ENCODE measurements at places on chromosomes 11 and 22.

DNA sequence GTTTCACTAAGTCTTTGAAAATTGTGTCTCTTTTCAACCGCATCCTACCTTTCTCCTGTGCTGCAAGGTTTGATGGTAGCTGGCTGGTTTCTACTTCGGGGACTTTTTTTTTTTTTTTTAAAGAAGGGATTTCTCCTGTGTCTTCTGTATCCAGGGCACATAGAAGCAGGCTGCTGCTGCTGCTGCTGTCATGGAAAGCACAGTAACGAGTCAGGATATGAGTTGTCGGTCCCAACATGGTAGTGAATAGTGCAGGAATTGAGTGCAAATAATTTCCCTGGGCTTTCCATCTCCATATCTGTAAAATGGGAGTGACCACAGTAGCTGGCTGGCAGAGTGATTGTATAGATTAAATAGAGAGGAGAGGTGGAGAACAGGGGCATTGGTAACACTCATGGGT, 118.3 kb upstream of the NAV2 start:
- DNase-seq: no peak

DNA sequence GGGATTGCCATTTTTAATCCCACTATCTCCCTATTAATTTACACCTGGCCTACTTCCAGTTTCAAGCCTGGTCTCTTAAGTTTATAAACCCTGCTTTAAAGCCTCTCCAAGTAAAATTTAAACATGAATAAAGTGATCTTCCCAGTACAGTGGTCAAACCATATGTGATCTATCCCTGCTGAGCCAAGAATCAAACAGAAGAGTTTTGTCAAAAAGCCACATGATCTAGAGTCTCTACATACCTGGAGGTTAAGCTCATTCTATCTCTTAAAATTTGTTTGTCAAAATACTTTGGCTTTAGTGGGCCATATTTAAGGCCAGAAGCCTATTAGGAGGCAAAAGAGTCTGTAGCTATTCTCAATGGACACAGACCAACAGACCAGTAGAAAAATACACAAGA, 42.9 kb upstream of the DDI1 start:
- DNase-seq: no peak

DNA sequence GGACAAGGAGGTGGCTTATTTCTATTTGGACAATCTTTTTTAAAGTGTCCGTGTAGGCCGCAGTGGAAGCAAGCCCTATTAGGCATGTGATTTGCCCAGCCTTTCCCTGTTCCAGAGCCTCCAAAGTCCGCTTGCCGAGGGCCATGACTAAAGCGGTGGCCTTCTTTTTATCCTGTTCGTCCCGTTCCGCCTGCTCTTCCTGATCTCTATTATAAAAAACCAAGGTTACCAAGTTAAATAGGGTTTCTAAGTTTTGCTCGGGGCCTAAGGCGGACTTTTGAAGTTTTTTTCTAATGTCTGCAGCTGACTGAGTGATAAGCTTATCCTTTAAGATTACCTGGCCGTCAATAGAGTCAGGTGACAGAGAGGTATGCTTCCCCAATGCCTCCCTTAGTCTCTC, 21.6 kb upstream of the MUC15 start:
- DNase-seq: no peak

- DNase-seq: no peak
Measured at GRCh38 chr11:74205181-74205580, 34.1 kb downstream of the PPME1 start.

GRCh38 chr11:125308246-125308645, 143.7 kb downstream of the PKNOX2 start:
- DNase-seq: no peak

- DNase-seq: no peak
Measured at GRCh38 chr22:50710221-50710620, 27.8 kb upstream of the ACR start.

- DNase-seq: no peak
Measured at GRCh38 chr11:36186340-36187175, 102.7 kb downstream of the COMMD9 start.

DNA sequence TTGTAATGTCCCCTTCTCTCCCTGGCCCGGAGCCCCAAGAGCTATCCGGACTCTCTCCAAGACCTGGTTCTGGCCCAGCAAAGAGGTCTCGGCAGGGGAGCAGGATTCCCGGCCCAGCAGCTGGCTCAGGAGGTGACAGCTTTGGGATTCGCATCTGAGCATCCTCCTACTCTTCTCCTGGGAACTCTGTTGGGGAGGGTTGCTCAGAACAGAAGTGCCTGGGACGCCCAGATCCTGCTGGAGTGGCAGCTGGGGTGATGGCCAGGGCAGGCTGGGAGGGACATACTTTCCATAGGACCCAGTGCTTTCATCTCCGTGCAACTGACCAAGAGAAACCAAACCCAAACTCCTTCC, 83.6 kb upstream of the PRODH start:
- DNase-seq: no peak

- no peak for DNase-seq
Measured at GRCh38 chr22:27194096-27194748, 536.8 kb downstream of the MIAT start.
